ENCODE measurements at places on chromosomes 2 and 18. TPM values are rescaled to one million over a fixed set of nuclear protein-coding genes. Genes with fewer than 3 reads are reported as not detected.

Gene ITPRIPL1
- total RNA-seq: 3.2 TPM

Gene GAL3ST2
- total RNA-seq: 0.43 TPM

Gene ITGA4
- total RNA-seq: 145 TPM

Gene ZNF519
- total RNA-seq: 6.0 TPM

Gene CRYGD
- not detected for total RNA-seq

Gene HOXD9
- total RNA-seq: 10.6 TPM

Gene ST8SIA3
- total RNA-seq: not detected

Gene FEV
- not detected for total RNA-seq

Gene PSTPIP2
- total RNA-seq: 8.7 TPM

Gene DNER
- 0.86 TPM for total RNA-seq

Gene ABCG8
- not detected for total RNA-seq

Gene DOCK10
- 20.7 TPM for total RNA-seq

Gene ABHD1
- not detected for total RNA-seq

Gene IL36A
- not detected for total RNA-seq

Gene PDCD1
- not detected for total RNA-seq

Gene ARHGEF4
- 0.86 TPM for total RNA-seq

All from fibroblast of villous mesenchyme (primary cell).